Fibroblast of skin of left biceps (primary cell): ENCODE measurements at places on chromosomes 2 and 18.

DNA sequence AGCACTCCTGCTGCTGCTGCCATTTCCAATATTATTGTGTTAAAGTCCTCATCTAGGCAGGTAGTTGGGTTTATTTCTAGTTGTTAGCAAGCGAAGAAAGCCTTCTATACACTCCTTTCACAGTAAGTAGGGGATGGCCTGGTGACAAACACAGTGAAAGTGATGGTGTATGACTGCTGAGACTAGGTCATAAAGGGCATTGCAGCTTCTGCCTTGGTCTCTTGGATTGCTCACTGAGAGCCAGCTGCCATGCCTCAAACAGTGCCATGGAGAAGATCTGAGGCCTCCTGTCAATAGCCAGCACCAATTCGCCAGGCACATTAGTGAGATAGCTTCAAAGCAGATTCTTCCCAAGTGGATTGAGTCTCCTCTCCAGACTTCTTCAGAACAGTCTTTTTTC is 27.6 kb upstream of the MSTN start:
- DNase-seq, result no peak

GRCh38 chr2:47907039-47907781 is 912 bp upstream of the FBXO11 start:
- DNase-seq, result no peak

DNA sequence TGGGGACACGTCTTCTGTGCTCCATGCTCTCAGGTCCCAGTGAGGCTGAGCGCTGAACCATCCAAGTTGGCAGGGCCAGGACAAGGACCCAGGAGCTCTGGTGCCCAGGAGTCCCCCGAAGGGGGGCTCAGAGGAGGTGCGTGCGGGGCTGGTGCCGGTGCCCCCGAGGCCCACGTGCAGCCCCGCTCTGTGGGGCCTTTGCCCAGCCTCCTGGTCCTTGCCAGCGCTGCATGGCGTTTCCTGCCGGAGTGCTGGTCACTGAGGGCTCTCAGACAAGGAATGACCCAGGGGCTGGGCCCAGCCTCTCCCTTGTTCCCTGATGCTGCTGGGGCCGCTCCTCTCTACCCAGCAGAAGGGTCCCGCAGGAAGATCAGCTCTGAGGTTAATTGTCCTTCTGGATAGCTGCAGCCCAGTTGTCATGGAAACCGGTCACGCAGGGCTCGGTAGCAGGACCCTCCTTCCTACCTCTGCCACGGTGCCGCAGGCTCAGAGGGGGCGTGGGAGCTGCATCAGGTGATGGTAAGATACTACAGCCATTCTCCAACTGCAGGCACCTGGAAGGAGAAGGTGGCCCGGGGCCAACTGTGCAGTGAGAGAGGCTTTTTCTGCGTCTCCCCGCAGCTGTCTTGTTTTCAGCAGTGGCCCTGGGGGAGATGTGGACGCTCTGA is 64.5 kb downstream of the RRM2 start:
- no peak for DNase-seq

DNA sequence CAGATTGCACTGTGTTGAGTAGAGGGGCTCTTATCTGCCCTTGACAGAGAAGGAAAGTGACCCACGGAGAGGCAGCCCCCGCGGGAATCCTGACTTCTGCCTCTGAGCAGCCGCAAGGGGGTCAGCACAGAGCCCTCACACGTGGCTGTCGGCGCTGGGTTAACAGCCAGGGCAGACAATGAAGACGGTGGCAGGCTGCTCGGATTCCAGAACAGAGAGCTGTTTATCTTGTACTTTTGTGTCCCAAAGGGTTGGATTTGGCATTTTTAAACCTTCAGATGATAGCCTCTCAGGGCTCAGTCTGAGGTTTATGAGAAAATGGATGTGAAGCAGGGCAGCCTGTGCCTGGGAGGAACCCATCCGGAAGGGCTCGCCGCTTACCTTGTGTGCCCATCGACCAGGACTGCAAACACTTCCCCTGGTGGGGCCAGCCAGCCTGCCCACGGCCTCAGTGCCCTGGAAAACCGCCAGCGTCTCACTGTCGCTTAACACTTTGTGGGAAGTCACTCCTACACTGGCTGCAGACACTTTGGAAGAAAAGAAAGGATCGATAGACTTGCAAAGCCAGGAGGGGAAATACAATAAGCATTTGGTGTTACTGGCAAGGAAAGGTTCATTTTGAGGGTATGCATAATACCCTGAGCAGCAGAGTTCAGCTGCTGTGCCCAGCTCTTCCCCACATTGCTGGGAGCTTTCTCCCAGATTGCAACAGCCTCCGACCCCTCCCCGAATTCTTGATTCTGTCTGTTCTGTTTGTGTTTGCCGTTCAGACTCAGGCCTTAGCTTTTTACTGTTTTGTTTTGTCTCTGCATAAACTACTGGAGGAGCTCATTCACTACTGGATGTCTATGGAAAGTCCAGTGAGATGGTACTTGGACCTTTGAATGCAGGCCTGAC is 325.3 kb upstream of the MYT1L start:
- DNase-seq, result no peak

GRCh38 chr2:102033031-102033749 is 41.4 kb downstream of the IL1R2 start:
- peak; percentile 78 for DNase-seq

DNA sequence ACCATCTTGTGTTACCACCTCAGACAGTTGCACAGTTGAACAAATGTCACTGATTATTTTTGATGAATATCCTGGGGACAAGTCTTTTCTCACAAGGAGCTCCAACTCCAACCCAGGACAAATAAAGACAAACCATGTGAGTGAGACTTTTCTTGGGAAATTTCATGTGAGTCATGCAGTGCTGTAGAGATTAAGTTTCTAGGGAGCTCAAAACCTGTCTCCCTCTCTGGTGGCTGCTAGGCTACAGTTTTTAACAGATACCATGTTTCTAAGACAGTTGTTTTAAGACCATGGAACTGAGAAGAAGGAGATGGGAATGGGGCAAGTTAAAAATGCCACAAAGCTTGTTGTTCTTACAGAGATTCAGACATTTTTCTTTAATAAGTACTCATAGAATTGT is 255.5 kb downstream of the RIT2 start:
- DNase-seq, result no peak
